Cerebellar nuclear complex (tissue), 1 donor: ENCODE measurements at places on chromosomes 5 and 9.

DNA sequence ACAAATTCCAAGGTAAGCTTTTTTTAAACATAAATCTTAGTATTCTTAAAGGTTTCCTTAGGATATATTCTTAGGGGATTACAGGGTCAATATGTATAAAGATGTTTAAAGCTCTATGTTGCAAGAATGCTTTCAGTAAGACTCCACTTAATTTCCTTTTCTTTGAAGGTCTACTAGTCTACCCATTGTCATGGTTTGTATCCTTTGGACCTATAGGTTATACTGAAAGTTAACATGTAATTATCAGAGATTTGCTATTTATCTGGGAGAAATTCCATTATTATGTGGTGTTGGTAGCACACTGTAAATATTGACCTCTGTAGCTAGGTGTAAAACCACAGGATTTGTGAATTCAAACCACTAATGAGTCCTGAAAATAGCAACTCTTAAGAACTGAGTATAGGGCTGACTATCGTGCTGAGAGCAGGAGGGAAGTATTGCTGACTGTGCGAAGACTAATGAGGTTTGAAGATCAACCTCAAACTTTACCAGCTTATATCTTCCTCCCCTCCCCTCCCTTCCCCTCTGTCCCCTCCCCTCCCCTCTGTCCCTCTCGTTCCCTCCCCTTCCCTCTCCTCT, 85.6 kb downstream of the GADD45G start:
- no peak for DNase-seq

- DNase-seq: no peak
Observed at GRCh38 chr5:141773779-141774562, 91.9 kb upstream of the ARAP3 start.

DNA sequence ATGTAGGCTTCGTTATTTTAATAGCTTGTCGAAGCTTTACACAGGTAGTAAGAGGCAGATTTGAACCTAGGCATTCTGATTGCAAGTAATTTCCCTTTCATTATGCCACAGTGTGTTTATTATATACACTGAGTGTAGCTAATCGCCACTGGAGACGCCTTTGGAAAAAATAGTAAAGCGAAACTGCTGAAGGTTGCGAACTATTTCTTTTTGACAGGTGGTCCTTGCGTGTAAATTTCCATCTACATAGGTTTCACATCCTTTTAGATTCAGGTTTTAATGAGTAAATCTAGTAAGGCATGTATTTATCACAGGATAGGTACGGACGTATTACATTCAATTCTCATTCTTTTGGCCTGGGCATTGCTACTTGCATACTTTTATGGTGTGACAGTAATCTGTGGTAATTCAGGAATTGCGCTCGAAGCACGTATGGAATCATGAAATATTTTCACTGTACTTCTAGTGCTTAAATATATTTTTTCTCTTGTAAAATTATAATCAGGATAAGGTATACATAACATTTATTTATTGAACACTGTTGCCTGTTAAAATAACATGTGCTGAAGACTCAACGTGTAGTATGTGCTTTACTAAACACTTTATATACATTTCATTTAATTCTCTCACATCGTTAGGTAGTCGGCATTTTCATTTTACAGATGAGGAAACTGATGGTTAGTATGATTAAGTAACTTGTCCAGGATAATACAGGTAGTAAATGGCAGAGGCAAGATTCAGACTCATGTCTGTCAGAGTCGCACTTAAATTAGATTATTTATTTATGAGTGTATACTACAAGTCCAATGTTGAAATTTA, 1.8 kb downstream of the MARCHF6 start:
- no peak for DNase-seq

GRCh38 chr9:101119206-101119819, 90.8 kb downstream of the PLPPR1 start:
- DNase-seq: no peak

GRCh38 chr9:133054966-133055365, 6.8 kb upstream of the CEL start:
- DNase-seq: no peak

DNA sequence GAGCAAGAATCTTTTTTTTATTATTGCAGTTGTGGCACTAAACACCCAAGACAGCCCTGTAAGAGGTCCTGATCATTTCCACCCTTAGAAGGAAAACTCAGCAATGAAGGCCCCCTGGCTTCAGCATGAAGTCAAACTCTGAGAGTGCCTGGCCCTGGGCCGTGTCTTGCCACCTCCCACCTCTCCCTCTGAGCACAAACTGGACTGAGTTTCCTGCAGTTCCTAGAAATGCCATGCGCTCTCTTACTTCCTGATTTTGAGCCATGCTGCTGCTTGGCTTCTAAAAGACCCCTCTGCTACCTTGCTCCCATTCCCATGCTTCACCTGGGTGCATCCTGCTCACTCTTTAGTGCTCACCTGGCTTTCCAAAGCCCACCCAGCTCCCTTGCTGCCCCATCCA, 140.4 kb upstream of the KLF9 start:
- no peak for DNase-seq

DNA sequence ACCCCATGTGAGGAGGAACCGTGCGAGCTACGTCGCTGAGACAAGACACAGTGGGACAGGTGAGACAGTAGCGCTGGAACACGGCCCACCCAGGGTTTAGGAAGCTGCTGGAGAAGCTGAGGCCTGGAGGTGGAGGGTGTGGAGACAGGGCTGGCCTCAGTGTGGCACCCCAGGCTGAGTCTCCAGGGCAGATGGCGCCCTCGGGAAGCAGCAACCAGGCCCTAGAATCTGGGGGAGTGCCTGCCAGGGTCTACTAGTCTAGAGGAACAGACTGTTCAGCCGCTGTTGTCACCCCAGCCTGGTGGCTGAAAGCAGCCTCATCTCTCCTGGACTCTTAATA, 4.6 kb upstream of the TERT start:
- DNase-seq: no peak

- no peak for DNase-seq
Observed at GRCh38 chr9:71744754-71745521, 23.4 kb downstream of the CEMIP2 start.

GRCh38 chr5:129096382-129096991, 1.9 kb downstream of the ISOC1 start:
- no peak for DNase-seq

GRCh38 chr9:95493402-95493801, 23.4 kb downstream of the PTCH1 start:
- no peak for DNase-seq

DNA sequence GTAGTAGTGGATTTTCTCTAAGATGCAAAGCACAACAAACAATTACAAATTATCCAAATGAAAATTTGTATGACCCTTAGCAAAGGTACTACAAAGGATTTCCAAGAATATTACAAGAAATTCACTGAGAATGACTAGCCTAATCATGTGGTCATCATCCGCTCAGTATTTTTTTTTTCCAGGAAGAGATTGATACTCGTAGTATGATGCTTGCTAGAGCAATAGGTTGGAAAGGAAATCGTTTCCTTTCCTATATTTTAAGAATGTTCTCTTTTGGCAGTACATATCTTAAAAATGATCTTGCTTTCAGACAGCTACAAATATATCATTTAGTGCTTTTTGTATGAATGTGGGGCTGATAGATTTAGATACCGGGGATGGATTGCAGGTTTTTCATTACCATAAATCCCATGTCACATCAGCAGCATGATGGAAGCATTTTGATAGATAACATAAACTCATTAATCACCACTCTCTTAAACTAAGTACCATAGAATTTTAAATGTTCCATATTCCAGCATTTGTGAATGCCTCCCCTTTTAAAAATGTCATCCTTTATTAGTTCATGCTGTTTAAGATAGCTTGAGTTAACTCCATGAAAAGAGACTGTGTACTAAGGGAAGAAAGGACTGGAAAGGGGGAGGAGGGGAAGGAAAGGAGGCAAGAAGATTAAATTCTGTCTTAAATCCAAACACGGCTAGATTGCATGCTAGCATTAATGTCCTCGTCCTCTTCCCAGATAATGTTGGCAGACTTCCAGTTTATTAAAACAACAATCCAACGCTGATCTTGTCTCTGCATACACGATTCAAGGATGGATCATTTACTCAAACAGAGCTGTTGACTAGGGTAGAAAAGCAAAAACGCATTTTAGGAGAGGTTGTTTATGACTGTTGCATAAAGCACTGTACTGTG, 311.7 kb upstream of the ZNF608 start:
- no peak for DNase-seq

DNA sequence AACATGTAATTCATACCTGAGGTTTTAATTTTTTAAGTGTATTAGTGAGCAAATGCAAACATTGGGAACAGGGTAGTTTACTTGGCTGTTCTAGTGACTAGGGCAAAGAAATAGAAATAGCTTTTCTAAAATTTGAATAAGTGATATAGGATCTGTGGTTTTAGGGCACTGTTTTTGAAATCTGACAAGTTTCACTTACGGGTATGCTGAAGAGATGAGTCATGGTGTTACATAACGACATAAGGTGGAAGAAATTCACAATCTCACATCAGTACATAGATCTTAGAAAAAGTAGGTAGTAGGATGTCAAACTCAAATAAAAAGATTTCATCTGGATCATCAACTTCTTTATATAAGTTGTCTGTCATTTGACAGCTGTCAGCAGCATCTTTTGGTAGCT, 772.3 kb downstream of the MAT2B start:
- DNase-seq: no peak

GRCh38 chr9:137575364-137575715, 3.4 kb downstream of the DPH7 start:
- no peak for DNase-seq

DNA sequence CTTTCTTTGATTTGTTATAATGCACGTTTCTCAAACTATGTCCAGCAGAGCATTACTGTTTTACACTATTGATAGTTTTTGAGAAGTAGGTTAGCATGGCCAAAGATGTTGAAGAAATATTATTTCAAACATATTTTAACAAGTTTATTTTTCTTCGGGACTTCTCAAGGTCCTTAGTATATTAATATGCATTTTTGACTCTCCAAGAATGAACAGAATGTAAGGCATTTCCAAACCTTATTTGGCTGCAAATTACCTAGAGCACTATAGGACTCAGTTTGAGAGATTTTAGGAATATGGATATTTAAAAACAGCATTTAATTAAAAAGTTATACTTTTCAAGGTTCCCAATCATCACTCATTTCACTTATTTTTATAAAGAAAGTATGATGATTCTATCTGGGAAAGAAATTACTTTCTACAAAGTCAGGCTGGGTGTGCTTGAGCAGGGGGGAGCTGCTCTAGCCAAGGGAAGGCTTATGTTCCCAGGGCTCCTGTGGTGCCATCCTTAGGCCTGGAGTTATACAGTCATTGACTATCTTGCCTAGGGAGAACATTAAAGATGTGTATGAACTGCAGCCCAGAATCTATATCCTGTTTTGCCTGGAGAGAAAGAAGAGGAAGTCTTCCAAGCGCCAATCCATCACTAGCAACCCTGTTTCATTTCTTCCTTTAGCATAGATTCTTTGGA, 27.6 kb upstream of the NREP start:
- DNase-seq: no peak

DNA sequence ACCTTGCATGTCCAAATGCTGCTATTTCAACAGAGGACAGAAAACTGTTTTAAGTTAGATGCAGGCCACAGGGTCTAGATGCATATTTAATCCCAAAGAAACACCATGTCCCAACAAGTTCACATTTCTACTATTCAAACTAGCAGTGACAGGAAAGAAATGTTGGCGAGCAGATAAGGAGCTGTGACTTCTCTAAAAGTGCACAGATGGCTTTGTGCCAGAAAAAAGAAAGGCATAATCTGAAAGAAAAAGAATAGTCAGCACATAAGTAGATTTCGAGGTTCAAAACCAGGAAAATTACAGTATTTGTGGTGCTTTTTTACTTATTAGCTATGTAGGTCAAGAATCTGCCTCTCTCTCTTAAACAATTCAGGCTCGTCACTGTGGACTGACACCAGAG, 178.3 kb downstream of the DNAH5 start:
- no peak for DNase-seq

GRCh38 chr5:150579462-150580400, 60.7 kb upstream of the SYNPO start:
- no peak for DNase-seq
